Activated T-cell treated with anti-CD3 and anti-CD28 coated beads for 1 hour (primary cell): ENCODE measurements at places on chromosomes 12 and 14.

DNA sequence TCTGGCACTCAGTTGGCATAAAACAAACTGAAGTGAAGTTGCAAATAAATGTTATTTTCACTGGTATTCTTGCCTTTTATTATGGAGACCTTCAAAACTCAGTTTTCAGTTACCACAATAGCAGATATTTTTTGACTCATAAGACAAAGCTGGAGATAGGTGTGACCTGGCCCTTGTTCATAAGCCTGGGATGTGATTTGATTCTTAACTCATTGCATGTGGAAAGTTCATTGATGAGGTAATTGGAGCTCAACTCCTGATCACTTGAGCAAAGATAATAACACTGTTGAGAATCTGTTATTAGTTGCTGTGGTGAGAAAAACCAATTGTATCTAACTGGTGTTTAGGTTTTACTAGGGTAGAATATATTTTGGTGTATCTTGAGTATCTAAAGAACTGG, 105.1 kb downstream of the AEBP2 start:
- DNase-seq, result no peak

- no peak for DNase-seq
Observed at GRCh38 chr14:70735043-70735442, 74.3 kb downstream of the MAP3K9 start.

GRCh38 chr14:21343035-21343794, 40.6 kb downstream of the SUPT16H start:
- no peak for DNase-seq

DNA sequence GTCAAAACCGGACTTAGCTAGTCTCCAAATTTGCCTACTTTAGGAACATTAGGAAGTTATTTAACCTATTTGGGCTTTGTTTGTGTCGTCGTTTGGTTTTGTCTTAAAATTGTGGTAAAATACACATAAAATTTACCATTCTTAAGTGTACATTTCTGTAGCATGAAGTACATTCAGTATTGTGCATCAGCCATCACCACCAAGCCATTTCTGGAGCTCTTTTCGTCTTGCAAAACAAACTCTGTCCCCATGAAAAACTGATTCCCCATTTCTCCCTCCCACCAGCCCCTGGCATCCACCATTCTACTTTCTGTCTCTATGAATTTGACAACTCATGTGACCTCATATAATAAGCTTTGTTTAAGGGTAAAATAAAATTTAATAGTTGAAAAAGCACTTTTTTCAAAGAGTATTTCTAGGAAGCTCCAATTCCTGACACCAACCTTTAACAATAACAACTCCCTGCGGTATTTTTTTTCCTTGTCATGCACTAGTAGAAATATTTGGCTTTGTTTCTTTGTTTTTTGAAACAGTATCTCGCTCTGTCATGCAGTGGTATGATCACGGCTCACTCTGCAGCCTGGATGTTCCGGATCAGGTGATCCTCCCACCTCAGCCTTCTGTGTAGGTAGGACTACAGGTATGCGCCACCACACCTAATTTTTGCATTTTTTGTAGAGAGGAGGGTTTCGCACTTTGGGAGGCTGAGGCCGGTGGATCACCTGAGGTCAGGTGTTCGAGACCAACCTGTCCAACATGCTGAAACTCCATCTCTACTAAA, 3.6 kb upstream of the UBC start:
- DNase-seq, result no peak

- DNase-seq, result no peak
Observed at GRCh38 chr12:123767613-123768012, 5.5 kb downstream of the DNAH10 start.

- no peak for DNase-seq
Observed at GRCh38 chr14:72753044-72753710, 140.7 kb downstream of the DPF3 start.

DNA sequence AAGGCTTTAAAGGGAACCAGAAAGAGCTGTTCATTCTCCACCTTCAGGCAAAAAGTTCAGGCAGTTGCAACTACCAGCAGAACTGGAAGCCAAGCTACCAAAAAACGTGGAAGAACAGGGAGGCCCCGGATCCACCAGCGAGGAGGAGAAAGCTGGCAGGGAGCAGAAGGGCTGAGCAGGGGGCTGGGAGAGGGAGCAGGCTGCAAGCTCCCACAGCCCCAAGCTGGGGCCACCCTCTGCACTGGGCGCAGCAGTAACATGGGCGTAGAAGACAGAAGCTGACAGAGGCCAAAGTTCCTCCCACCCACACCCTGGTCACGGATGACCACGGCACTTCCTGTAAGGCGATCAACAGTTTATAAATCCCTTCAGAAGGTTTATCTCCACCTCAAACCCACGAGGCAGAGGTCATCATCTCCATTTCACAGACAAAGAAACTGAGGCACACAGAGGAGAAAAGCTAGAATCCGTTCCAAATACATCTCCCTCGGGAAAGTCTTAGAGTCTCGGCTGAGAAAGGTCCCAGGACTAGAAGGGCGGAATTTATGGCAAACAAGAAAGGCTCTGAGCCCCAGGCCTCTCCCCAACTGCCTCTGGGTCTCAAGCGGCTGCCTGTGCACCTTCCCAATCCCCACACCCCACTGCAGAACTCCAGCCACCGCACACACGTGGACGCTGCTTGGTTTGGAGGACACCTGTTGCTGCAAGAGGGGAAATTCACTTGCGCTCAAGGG, 1.8 kb downstream of the CCDC85C start:
- no peak for DNase-seq

DNA sequence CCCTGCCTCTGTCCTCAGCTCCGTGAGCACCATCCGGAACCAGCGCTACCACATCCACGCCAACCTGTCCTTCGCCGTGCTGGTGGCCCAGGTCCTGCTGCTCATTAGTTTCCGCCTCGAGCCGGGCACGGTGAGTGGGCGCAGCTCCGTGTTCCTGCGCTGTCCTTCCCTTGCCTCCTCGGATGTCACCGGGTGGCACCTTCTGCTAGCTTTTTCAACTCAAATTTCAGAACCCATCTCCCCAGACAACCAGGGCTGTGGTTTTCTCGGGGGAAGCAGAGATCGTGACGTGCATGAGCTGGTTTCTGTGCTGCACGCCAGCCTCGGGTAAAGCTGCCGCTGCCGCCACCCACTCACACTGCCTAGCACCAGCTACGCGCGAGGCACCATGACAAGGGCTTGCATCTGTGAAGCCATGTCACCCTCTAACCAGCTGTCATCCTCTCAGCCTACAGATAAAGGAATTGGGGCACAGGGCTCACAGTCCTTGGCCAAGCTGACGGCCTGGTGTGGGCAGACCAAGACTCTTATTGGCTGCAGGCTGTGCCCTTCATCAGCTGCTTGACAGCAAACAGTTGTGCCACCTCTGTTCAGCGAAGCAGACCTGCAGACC, 152.1 kb downstream of the ADGRD1 start:
- DNase-seq, result peak; percentile 18

DNA sequence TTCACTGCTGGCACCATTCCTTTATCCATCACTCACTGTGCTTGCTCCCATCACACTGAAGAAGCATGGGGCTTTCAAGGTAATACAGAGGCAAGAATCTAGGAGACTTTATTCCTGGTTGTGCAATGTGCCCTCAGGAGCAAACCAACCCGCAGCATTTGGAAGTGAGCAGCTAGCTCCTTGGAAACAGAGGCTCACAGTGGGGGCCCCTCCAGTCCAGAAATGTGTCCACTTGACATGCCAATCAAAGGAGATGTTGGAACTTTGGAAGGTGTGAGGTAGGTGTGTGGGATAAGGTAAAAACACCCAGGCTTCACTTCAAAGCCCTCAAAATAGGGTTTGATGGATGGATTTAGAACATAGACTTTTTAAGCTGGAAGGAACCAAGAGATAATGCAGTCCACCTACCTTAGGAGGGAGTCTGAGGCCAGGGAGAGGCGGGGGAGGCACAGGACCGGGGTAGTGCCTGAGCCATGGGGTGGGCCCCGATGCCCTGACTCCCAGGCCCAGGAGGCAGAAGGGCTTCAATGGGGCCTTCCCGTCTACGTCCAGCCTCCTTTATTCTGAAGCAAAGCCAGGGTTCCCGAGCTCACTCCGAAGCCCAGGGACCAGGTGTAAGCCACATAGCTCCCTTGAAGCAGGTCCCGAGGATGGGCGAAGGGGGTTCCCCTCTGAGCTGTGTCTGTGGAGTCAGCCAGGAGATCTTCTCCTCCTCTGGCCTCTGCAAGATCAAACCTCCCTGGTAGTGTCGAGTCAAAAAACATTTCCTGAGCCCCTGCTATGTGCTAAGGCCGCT, 17.6 kb upstream of the BCL11B start:
- DNase-seq, result no peak

DNA sequence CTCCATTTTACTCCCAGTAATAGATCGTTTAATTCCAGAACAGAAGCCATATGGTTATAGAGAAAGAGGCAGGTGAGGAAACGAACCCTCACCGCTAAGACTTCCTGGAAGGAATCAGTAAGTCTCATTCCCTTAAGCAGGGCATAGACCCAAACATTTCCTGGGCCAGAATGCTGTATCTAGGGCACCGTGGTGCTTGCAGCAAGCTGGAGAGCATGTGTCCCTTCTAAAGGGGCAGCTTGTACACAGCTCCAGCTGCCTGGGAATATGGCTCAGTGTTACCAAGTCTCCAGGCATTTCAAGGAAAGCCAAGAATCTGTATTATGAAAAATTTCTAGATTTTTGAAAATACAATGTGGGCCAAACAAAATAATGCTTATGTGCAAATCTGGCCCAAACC, 73.4 kb downstream of the PPM1H start:
- no peak for DNase-seq

GRCh38 chr14:59343585-59343984, 121.6 kb downstream of the GPR135 start:
- no peak for DNase-seq

DNA sequence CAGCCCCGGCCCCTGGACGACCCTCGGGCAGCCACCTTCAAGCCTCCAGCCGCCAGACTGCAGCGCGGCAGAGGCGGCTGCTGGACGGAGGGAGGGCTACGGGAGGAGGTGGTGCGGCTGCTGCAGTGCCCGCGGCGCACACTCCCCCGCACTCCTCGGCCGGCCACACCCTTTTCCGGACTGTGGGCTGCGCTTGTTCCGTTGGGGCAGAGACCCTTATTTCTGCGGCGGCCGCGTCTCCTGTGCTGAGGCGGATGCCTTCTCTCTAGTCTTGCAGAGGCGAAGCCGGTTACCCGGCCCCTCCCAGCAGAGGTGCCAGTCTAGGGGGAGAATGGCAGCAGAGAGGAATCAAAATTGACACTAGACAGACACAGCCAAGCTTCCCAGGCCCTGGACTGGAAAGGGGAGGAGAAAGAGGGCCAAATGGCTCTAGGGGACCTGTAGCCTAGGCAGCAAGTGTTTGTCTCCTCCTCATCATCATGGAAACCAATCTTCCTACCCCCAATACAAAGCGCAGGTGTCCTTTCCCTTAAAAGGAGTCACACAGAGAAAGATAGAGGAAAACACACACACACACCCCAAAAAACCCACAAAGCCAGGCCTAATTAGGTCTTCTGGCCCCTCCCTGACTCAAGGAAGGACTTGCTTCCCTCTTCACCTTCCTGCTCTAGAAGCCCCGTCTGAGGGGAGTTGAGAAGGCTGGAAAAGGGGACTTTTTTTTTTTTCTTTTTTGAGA, 1.3 kb downstream of the ESYT1 start:
- peak; percentile 66 for DNase-seq

DNA sequence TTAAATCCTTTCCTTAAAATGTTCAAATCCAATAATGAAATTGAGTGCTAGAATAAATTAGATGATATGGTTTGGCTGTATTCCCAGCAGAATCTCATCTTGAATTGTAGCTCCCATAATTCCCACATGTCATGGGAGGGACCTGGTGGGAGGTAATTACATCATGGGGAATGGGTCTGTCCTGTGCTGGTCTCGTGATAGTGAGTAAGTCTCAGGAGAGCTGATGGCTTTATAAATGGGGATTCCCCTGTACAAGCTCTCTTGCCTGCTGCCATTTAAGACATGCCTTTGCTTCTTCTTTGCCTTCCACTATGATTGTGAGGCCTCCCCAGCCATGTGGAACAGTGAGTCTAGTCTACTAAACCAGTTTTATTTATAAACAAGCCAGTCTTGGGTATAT, 508.5 kb downstream of the ETNK1 start:
- DNase-seq, result no peak

DNA sequence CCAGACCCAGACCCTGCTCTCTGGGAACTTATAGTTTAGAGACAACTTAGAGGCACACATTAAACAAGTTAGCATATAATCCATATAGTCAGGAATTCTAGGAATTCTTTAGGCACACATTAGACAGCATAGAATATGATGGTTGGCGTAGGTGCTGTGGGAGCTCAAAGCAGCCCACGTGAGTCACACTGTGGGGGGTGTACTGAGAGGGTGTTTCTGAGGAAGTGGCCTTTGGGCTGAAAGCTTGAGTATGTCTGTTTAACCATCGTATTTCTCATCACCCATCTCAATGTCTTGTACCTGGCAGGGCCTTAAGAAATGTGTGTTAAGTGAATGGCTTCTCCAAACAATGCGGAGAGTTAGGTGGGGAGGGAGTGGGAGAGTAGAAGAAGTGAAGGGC, 67.2 kb downstream of the TMEM30B start:
- DNase-seq, result no peak

DNA sequence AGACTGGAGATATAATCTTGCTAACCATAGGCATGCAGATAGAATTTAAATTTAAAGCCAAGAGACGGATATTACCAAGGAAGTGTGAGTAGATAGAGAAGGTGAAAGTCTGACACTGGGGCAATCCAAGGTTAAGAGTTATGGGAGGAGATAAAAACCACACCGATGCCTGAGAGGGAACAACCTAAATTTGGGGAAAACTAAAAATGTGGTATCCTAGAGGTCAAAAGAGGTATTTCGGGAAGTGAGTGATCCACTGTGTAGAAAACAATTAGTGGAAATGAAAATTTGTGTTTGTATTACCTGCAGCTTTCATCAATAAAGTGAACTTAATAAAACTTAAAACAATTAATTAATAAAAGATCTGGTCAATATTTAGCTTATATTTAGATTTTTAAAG, 269.0 kb upstream of the RPL10L start:
- no peak for DNase-seq

GRCh38 chr14:93044121-93044520, 71.6 kb downstream of the ITPK1 start:
- no peak for DNase-seq

GRCh38 chr14:75422169-75422568, 5.7 kb upstream of the JDP2 start:
- no peak for DNase-seq

DNA sequence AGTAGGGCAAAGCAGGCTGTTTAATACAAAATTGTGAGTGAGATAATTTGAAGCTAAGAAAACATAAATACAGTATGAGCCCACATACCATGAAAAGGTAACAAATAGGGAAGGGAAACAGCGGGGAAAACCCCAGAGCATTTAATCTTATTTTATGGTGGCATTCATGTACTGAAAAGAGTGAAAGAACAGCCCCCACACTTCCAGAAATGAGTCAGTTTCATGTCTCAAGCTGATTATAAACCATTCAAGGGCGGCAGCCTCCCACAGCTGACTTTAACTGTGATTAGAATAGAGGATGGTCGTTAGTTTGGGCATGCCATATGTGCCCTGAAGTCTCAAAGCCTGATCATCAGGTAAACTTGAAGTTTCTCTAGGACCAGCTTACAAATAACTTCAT, 64.5 kb downstream of the FOXG1 start:
- no peak for DNase-seq

DNA sequence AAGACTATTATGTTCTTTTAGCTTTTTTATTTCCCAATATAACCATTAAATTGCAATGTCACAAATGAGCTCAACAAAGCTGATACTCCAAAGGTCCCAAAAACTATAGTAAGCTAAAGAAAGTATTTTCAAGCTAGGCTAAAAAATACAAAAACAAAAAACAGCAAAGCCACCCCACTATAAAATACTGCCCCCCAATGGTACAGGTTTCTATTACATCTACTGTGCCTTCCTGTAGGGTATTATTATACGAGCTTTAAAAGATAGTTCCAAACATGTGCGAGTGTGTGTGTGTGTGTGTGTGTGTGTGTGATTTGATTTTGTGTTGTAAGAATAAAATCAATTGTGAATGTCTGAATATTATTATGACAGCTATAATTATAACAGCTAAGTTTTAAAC, 1.1 kb downstream of the IFNG start:
- no peak for DNase-seq
